ENCODE measurements at places on chromosomes 2 and 18.

DNA sequence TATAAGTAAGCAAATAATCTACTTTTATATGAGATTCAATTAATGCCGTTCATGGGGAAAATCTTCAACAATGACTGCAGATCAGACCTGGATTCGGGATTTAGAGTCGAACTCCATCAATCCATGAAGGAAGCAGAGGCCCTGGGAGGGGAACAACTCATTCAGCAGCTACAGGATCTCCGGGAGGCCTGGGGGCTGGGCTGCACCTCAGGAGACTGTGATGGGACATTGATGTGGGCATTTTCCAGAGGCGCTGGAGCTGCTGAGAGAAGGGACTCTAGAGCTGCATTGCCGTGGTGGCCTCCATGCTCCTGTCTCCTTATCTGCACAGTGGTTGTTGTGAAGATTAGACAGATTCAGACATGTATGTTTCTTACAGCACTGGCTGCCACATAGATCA lies 76.9 kb downstream of the MYT1L start:
- DNase-seq: no peak

- no peak for DNase-seq
Observed at GRCh38 chr2:38301340-38301968, 75.6 kb downstream of the ATL2 start.

DNA sequence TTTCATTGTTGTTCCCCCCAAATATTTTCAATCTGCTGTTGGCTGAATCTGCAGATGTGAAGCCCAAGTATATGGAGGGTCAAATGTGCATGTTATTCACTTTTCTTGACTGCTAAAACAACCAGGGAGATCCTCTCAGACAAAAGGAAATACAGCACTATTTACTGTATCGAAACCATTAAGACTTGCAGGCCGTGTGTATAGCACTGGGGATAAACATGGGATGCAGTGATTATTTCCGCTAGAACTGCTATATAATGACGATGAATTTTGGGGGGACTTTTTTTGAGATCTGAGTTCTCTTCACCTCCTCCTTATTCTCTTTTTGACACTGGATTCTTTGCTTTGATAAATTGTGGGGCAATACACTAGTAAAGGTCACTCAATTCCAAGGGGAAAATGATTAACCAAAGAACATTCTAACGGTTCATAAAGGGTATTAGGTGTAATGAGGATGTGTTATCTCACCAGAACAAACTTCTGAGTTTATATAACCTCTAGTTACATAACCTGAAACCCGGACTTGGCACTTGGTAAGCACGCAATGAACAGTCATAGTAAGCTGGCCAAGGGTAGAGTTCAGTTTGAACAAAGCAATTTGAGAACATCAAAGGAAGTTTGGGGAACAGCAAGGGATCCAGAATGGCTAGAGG lies 3.5 kb upstream of the UGT1A1 start:
- no peak for DNase-seq

DNA sequence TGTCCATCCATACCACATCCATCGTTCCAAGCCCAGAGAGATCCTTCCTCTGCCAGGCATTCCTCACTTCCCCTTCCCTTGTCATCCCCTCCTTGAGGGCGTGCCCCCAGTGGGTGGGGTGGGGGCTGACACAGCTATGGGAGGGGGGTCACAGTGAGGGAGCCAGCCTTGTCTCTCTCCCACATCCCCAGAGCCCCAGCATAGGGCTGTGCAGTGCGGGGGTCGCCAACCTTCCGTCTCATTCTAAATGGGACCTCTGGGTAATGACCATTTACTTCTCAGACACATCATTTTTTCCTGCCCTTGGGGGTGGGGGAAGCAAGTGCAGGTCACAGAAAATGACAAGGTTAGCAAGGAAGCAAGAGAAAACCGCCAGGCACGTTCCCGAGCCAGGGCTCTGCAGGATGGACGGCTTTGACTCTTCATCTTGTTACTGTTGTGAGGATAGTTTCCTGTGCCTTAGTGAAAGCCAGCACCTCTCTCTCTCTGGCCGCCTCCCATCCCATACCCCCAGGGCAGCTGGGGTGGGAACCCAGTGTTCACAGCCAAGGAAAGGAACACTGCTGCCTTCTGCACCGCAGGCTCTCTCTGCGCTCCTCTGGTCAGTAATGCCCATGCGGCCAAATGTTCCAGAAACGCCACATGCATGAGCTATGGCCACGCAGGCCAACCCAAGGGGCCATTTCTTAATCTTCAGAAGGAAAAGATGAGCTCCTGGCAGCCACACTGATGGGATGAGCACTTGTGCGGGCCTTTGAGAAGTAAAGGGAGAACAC lies 22.7 kb upstream of the OTOS start:
- DNase-seq: no peak

DNA sequence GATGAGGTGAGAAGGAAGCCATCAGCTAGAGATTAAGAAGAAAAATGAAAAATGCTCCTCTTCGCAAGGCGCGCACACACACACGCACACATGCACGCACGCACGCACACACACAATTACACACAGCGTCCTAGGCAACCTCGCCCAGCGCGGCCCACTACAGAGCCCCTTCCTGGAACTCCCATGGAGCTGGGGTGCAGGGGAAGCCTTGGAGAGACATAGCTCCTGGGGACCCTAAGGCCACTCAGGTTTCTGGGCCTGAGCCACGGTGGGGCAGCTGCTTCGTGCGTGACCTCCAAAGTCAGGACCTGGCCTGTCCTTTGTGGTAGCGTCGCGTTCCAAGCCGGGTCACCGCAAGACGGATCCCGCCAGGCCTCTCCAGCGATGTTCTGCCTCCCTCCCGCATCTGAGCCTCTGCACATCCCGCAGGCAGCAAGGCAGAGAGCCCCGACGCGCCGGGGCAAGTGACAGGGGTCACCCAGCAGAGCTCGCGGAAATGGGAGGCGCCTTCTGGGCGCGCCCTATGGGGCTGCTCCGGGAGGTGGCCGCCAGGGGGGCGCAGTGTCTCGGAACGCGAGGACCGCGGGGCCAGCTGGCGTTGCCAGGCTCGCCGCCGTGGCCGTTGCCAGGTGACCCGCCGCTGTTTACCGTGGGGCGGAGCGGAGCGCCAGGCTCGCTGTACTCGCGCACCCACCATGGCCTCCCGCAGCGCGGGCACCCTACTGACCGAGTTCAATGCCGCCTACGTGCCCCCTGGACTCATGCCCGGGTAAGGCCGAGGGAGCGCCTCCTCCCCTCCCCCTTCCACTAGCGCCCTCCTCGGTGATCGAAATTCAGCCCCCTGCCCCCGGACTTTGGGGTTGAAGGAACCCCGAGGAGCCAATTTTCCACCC lies 79.0 kb downstream of the CIB4 start:
- peak; percentile 79 for DNase-seq

DNA sequence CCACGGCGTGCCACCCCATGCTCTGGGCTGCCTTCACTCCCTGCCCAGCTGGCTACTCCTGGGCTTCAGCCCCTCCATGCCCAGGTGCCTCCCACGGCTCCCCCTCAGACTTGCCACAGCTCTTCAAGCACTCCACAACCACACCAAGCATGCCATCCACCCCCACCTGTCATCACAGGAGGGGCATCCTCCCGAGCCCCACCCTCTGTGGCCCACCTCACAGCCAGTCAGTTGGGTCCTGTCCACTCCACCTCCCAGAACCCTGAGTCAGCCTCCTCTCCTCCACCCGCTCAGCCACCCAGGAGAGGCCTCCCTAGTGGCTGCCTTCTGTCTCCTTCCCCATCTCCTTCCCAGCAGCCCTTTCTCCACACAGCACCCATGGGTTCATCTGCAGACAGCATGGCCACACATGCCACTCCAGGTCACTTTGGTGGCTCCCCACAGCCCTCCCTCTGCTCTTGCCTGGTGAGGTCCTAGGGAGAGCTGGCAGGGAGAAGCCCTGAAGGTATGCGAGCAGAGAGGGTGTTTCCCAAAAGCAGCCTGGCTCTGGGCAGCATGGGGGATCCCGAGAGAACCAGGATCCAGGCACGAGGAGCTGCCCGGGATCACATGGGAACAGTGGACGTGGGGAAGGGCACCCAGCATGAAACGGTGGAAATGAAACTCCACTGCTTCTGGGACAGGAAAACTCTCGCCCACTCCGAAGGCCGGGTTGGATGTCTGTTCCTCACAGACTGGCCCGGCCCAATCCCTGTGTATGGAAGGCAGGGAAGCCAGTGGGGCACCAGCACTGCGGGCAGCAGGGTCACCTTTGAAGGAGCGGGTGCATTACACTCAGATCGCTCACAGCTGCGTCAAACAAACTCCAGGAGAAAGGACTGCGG lies 2.7 kb downstream of the LIMS2 start:
- DNase-seq: no peak

DNA sequence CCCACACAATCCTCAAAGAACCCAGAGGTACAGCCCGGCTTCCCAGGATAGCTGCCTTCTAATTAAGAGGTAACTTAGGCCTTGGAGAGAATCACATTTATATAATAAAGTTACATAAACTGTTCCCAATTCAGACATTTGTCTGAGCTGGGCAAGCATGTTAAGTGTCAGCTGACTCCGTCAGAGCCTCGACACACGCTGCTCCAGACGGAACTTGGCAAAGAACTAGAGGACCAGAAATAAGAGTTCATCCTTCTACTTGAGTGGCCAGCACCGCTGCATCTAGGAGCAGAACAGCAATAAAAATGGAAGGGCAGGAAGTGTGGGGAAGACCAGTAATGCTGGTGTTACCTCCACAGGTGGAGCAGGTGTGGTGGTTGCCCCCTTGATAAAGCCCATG lies 80.5 kb downstream of the MYO5B start:
- no peak for DNase-seq

DNA sequence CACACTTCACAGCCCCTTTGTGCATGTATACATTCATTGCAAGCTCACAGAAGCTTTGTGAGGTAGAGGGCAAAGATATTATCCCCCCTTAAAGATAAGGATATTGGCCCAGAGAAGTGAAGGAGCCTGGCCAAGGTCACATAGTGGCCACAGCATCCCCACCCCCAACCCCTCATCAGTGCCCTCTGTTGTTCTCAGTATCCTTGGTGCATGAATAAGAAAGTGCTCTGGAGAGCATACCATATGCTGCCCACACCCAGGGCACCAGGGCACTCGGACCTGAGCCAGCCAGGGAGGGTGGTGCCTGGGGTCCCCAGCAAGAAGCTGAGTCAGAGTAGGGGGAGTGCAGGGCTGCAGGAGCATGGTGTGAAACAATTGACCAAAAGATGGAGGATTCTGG lies 3.3 kb downstream of the DYSF start:
- no peak for DNase-seq

- no peak for DNase-seq
Observed at GRCh38 chr2:61335187-61335586, 135.7 kb downstream of the USP34 start.

GRCh38 chr2:36468463-36469105 lies 113.0 kb downstream of the CRIM1 start:
- DNase-seq: no peak

DNA sequence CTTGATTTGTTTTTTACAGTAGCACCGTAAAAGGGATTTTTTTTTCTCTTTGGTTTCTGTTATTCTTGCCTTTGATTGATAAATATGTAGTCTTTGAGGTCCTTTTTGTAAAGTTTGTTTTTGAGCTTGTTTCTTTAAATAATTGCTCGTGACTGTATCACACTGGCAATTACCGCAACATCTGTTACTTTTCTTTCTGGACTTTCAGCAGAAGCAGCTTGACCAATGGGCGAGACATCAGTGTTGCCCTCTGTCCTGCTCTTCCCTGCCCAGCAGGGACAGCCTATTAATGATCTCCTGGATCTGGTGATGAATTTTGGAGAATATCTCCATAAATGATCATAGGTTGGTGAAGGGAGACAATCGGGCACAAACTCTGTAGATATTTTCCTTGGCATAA lies 74.9 kb downstream of the TDRD15 start:
- no peak for DNase-seq

- no peak for DNase-seq
Observed at GRCh38 chr2:236568068-236568921, 1.3 kb upstream of the ACKR3 start.

GRCh38 chr2:173151671-173152401 lies 76.2 kb downstream of the MAP3K20 start:
- DNase-seq: no peak

DNA sequence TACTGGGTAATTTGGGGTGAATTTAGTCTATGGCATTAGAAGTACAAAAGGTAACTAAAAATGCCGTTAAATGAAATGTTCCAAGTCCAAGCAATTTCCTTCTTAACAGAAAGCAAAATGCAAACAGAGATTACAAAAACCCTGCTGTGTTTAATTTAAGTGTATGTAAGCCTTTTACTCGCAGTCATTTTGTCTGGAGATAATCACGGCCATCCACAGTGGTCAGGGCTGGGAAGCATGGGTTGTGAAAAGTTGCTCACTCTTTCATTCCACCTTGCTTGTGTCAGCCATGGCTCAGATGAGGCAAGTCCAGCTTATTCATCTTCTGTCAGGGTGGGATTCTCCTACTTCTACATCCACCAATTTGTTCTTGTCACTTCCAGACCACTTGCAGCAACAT lies 983.6 kb upstream of the ZEB2 start:
- no peak for DNase-seq

DNA sequence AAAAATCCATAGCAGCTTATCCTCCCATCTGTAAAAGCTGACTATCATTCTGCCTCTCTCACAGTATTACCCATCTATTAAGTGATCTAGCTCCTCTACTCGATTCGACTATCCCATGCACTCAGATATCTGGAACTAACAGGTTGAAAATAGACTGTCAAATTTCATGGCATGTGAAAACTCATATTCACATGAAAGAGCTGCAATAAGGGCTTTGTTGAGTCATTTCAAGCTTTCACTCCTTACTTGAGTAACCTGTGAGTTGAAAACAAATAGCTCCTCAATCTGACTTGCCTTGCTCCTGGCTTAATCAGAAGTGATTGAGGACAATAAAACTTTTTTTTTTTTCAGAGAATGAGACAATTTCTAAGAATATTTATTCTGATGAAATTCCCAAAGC lies 192.4 kb upstream of the ERBB4 start:
- no peak for DNase-seq

DNA sequence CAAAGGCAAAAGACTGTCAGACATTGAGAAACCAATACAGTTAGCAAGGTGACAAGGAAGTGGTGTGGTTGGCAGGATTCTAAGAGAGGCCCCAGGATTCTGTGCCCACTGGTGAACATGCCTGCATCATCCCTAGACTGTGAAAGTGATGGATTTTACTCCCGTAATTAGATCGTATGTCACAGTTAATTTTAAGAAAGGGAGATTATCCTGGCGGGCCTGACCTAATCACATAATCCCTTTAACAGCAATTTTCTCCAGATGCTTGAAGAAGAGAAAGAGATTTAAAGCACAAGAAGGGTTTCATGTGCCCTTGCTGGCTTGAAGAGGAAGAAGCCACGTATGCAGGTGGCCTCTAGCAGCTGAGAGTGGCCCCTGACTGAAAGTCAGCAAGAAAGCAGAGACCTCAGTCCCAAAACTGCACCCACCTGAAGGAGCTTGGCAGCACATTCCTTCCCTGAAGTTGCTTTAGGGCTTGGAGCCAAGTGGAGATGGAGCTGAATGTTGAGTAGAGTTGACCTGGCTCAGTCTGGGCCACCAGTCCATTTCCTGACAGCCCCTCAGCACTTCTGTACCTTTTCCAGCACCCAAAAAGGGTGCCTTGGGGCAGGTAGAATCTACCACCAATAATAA lies 49.1 kb downstream of the GTF3C3 start:
- DNase-seq: no peak
